Stimulated activated CD4-positive, alpha-beta T cell treated with anti-CD3 and anti-CD28 coated beads, Interleukin-1b, Interleukin-23, amount 100 ng/mL, for 48 hours (primary cell): ENCODE measurements at places on chromosomes 2 and 18.
A peak's percentile ranks its signal among the peaks of the same experiment; 100 is the strongest.

GRCh38 chr18:79396431-79397246 lies 909 bp downstream of the NFATC1 start:
- peak; percentile 37 for DNase-seq

GRCh38 chr2:214853906-214854305 lies 44.4 kb upstream of the BARD1 start:
- no peak for DNase-seq

GRCh38 chr2:218754201-218754600 lies 27.7 kb upstream of the CYP27A1 start:
- DNase-seq, result no peak

DNA sequence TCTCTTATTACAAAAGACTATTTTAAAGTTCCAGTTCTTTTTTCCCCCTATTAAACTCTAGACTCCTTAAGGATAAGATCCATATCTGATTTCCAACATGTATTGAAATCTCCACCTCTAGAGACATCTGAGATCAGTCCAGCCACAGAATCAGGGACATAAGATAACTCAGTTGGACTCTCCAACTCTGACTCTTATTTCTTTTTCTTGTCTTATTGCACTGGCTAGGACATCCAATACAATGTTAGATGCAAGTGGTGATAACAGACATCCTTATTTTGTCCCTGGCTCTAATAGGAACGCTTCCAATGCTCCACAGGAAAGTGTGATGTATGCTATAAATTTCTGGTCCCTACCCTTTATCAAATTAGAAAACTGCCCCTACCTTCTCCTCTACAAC lies 158.1 kb downstream of the TNS1 start:
- no peak for DNase-seq

GRCh38 chr2:223700221-223700620 lies 98.1 kb upstream of the SCG2 start:
- no peak for DNase-seq

DNA sequence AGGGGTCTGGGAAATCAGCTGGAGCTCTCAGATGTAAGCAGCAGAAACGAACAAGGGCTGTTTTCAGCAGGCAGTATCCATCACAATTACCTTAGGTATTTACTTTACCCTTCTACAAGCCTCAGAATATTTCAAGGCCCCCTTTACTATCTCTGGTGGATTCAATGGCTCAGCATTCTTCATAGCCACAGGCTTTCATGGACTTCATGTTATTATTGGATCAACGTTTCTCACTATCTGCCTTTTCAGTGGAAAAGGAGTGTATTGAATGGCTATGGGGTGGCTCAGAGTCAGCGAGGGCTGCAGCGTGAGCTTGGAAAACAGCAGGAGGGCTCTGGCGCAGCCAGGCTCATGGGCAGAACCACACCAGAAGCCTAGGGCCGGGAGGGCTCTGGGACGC lies 16.6 kb upstream of the CHRNA1 start:
- no peak for DNase-seq

GRCh38 chr2:167697948-167698347 lies 549.4 kb downstream of the STK39 start:
- DNase-seq, result no peak

GRCh38 chr2:191043438-191043837 lies 29.5 kb upstream of the STAT1 start:
- DNase-seq, result no peak

GRCh38 chr2:23788100-23788499 lies 138.8 kb downstream of the ATAD2B start:
- DNase-seq, result no peak

- DNase-seq, result no peak
Measured at GRCh38 chr18:42675810-42676209, 439.7 kb downstream of the RIT2 start.

GRCh38 chr2:65722028-65722778 lies 289.8 kb upstream of the SPRED2 start:
- no peak for DNase-seq

DNA sequence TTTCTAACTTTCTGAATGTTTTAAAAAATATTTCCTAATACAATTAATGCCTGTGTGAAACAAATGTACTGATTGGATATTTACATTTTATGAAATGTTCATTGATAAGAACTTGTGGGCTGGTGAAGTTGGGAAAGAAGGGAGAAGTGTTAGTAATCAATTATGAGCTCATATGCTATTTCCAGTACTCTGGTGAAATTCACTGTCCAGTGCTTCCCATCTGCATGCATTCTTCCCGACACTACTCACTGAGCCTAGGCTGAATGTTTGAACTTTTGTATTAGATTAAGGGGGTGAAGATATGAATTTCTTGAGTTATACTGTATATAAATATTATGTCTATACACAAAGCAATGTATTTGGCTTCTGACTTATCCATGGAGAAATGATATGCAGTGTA lies 36.0 kb downstream of the SKA1 start:
- DNase-seq, result no peak

- peak; percentile 9 for DNase-seq
Measured at GRCh38 chr2:84458551-84459017, 496 bp downstream of the SUCLG1 start.

DNA sequence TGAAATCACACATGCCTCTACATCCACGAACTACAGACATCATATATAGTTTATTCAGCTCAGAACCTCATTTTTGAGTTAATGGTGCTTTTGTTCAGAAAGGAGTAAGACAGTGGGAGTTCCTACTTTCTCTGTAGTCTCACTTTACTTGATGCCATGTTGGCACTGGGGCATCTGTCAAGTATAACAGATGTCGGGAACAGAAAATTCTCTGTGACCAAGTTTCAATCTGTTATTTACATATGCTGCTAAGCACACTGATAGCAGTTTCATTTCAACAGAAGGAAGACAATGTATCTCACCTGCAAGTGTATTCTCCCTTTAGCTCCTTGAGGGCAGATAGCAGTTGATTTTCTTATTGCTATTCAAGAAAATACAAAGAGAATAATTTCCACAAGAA lies 774.1 kb downstream of the METTL4 start:
- no peak for DNase-seq

- DNase-seq, result no peak
Measured at GRCh38 chr2:51628917-51629316, 597.0 kb upstream of the NRXN1 start.

- DNase-seq, result no peak
Measured at GRCh38 chr2:127205218-127206125, 14.6 kb downstream of the CYP27C1 start.

DNA sequence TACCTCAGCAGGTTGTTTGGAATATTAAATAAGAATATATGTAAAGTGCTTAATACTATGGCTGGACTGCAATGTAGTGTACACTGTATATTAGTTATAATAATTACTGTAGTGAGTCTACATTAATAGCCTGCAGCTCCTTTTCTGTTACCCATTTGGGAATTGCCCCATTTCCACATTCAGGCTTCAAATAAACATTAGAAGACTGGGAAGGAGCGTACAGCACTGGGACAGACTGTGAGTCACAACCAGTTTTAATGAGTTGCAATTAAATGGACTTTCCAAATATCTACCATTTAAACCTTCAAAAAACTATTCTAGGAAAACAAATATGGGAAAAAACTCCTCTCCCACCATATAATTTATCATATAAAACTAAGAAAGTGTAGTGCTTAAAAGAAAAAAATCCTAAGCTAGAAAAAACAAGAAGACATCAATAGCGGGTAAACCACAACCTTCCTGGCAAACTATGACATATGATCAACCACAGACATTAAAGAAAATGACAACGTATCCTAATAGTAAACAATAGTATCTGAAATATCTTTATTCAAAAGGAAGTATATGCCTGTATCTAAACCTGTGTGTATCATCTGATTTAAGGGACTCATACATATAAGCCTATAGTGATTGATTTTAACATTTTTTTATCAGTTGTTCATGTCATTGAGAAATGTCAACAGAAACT lies 86.1 kb downstream of the TRIP12 start:
- no peak for DNase-seq

GRCh38 chr2:203016716-203017115 lies 2.0 kb downstream of the NBEAL1 start:
- DNase-seq, result no peak

DNA sequence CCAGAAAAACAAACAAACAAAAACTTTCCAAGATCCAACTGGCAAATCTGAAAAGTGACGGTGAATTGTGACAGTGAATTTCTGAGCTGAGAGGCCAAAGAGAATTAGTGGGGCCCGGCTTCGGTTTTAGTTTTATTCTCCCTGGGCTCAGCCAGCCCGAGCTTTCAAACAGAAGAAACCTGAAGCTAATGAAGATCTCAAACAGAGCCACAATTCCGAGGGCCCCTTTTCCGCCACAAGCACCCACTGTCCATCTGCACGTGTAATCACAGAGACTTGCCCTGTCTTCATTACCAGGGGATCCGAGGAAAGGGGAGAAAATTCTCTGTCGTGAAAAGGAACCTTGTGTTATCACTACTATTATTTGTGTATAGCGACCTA lies 4.2 kb upstream of the ONECUT2 start:
- DNase-seq, result no peak

- DNase-seq, result no peak
Measured at GRCh38 chr18:26127786-26128185, 5.9 kb upstream of the PSMA8 start.

DNA sequence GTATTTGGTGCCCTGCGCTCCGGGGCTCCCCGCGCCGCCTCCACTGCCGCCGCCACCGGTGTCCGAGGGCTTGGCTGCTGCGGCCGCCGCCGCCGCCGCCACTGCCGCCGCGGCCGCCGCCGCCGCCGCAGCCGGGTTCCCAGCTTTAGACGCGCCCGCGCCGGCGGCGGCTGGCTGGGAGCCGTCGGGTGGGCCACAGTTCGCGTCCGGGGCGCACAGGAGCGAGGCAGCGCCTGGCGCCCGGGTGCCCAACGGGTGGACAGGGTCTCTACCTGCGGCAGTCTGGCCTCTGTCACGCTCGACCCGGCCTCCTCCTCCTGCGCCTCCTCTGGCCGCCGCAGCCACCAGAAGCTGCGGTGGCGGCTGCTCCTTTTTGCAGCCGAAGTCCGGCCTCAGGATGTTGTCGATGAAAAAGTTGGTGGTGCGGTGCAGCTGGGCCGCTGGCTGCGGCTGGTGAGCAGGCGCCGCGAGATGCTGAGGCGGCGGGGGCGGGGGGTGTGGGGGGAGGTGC lies 951 bp downstream of the EN1 start:
- DNase-seq, result no peak

DNA sequence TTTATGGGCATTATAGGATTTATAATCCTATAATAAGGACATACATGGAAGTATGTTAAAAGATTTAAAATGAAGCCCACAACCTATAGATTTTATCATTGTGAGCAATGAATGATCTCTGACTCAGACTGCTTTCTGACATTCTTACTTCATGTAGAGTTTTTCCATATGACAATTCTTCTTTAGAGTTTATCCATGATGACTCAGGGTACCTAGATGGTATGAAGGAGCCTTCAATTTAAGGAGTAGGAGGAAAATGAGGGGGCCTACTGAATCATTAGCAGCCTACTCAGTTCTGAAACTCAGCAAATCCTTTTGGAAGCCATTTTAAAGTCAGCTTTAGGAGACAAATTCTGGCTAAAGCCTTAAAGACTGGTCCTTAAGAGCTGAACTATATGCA lies 10.4 kb downstream of the PELI1 start:
- no peak for DNase-seq

DNA sequence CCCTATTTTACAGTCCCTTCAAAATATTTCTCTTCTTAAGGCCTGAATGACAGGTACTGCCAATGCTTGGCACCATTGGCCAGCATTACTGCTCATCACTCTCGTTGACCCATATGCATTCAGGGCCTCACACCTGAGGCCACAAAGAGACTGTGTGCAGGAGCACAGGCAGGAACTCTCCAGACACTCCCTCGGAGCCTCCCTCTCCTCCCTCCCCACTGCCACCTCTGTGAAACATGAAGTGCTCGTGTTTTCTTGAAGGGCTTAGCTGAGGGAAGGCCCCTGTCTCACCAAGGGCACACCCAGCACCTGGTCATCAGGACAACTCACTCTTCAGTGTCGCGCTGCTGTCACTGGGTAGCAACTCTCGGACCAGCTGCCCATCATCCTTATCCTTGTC lies 85.3 kb downstream of the LOXHD1 start:
- no peak for DNase-seq

GRCh38 chr2:72968286-72968685 lies 51.0 kb downstream of the EMX1 start:
- no peak for DNase-seq

- no peak for DNase-seq
Measured at GRCh38 chr18:46141199-46141598, 37.0 kb downstream of the HAUS1 start.

GRCh38 chr2:157806426-157807077 lies 69.6 kb downstream of the ACVR1 start:
- DNase-seq, result no peak

- DNase-seq, result no peak
Measured at GRCh38 chr2:151024696-151025251, 236.9 kb downstream of the RBM43 start.

DNA sequence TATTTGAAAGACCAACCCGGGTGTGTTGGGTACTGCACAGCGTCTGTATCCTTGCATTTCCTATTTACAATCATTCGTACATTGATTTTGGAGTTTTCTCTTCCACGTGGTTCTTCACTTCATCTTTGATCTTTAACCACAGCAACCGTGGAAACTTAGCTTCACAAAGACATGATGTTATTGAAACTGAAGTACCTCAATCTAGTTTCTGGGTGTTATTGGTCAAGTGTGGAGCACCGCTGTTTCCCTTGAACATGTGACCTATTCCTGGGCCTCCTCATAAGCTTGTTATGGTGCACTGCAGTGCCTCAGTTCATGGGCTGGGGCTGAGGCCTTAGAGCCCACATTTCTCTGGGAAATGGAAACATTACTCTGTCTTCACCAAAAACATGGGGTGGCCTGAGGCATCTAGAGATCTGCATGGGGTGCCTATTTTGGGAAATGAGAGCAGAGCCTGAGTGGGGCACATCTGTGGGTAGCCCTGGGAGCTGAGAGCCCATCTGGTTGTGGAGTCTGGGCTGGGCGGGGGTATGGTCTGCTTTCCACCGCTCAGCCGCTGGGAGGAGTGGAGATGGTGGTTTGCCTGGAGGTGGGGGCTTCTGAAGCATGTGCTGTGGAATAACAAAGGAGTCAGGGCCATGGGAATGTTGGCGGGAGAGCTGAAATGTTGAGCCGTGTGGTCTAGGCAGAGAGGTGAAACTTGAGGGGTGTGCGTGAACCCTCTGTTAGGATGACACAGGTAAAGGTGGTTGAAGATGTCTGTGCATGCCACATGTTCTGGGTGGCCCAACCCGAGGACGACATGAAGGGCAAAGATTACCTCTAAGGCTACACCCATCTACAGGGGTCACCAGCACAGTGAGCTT lies 37.4 kb downstream of the ZNF236 start:
- DNase-seq, result peak; percentile 47

GRCh38 chr2:45506756-45507155 lies 104.3 kb downstream of the SRBD1 start:
- DNase-seq, result no peak

GRCh38 chr18:42048158-42048557 lies 93.1 kb downstream of the PIK3C3 start:
- DNase-seq, result no peak

DNA sequence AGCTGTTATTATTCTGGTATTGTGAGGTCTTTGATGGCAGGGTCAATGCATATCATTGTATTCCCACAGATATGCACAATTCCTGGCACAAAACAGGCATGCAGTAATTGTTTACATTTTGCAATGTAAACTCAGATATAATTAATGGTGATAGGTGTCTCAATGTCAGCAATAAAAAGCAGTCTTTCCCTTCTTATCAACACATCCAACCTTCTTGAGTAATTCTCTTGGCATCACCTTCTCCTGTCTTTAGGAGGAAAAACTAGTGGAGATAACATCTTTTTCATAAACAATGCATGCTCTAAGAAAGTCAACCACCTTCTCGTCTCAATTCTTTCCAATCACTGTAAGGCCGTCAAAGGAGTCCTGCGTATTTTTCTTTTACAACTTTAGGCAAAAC lies 313.3 kb upstream of the GULP1 start:
- DNase-seq, result no peak
